ENCODE measurements at places on chromosomes 6 and 20.

GRCh38 chr6:153989989-153990388 lies 49.1 kb upstream of the OPRM1 start:
- no peak for DNase-seq

- DNase-seq: no peak
Measured at GRCh38 chr6:104010897-104011296, 848.8 kb downstream of the HACE1 start.

- no peak for DNase-seq
Measured at GRCh38 chr6:16904957-16905356, 143.7 kb upstream of the ATXN1 start.

DNA sequence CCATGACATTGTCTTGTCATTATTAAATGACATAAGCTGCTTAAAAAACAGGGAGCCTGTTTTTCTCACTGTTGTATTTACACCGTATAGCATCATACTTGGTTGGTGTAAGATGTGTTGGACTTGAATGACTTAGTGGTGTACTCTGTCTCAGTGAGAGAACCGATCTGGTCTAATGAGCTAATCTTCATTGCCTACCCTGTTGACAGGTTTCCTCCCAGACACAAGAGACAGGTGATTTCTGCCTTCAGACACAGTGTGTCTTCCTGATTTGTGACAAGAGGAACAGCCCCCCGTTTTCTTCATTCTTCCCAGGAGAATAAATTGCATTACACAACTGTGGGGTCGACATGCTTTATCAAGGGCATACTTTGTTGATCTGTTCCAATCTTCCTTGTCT lies 137.2 kb upstream of the ID4 start:
- DNase-seq: no peak

- no peak for DNase-seq
Measured at GRCh38 chr6:119240257-119241110, 109.1 kb downstream of the MAN1A1 start.

DNA sequence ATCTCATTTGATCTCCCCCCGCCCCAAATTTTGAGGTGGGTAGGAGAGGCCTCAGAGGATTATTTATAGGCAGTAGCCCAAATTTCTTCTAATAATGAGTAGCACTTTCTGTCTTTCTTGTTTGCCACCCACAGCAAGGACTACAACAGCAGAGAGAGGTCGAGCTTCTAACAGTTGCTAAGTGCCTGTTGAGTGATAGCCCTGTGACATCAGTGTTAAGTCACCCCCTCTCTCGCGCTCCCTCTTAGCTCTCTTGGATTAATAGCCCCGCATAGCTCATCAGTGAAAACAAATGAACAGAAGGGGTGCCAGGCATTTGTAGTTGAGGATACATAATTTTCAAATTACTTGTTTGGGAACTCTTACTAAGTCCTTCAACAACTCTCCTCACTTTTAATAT lies 3.5 kb downstream of the ANKRD60 start:
- DNase-seq: no peak

DNA sequence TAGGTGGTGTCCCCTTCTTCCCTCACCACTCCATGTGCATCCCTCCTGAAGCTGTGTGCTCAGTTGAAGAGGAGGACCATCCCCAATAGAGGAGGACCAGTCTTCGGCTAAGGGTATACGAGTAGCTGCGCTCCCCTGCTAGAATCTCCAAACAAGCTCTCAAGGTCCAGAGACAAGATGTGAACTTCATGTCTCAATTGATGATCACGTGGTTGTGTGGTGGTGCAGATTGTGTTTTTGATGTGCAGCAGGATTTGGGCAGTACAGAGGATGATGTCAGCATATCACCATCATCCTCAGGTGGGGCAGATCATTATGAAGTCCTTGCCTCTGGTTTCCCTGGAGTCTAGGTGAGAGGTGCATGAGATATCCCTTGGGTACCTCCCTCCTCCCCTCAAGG lies 20.0 kb upstream of the DDR1 start:
- no peak for DNase-seq

- DNase-seq: no peak
Measured at GRCh38 chr20:60362531-60362930, 404.3 kb downstream of the CDH26 start.

DNA sequence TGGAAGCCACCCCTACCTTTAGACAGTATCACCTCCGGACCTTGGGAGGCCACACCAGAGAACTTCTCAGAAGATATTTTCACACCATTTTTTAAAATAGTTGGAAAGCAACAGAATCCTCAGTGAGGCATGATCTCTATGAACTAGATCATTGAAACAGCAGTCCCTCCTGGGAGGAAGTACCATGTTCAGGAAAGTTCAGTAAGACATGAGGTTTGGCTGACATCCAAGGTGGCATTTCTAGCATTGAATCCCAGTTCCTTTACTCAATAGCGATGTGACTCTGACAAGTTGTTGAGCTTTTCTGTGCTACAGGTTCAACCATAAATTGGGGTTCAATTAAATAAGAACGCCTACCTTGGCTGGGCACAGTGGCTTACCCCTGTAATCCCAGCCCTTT lies 169.0 kb downstream of the TBC1D7 start:
- DNase-seq: peak; percentile 80

GRCh38 chr6:84243240-84243639 lies 15.8 kb upstream of the CEP162 start:
- DNase-seq: no peak

DNA sequence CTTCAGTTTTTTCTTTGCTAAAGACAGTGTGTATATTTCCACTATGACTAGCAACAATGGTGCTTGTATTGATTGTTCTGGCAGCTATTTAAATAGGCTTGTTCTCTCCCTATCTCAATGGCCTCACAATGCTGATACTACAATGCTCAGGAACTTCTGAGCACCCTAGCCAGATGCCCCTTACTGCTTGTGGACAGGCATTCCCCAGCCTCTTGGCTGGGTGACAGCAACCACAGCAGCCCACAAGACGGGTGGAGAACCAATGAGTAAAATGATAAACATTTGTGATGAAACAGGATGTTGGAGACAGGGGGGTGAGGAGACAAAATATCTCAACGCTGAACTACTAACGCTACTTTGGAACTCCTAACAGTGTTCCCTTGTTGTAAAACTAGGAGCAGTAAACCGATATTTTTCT lies 42.3 kb downstream of the HIVEP2 start:
- peak; percentile 75 for DNase-seq

- no peak for DNase-seq
Measured at GRCh38 chr6:36642913-36643817, 35.3 kb upstream of the CDKN1A start.

DNA sequence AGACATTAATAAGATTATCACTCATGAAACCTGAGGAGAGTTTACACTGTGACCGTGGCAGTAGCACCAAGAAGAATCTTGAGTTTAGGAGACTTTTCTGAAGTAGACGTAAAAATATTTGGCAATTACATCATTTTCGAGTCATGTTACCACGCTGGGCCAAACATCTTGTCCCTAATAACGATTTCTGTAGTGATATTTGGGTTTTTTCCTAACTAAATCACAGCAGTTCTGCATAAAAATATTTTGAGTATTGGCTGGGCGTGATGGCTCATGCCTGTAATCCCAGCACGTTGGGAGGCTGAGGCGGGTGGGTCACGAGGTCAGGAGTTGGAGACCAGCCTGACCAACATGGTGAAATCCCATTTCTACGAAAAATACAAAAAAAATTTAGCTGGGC lies 262.4 kb downstream of the PHF3 start:
- no peak for DNase-seq

- DNase-seq: no peak
Measured at GRCh38 chr6:36243562-36244212, 26.2 kb upstream of the PNPLA1 start.

GRCh38 chr20:11700831-11701230 lies 216.9 kb upstream of the BTBD3 start:
- DNase-seq: no peak

DNA sequence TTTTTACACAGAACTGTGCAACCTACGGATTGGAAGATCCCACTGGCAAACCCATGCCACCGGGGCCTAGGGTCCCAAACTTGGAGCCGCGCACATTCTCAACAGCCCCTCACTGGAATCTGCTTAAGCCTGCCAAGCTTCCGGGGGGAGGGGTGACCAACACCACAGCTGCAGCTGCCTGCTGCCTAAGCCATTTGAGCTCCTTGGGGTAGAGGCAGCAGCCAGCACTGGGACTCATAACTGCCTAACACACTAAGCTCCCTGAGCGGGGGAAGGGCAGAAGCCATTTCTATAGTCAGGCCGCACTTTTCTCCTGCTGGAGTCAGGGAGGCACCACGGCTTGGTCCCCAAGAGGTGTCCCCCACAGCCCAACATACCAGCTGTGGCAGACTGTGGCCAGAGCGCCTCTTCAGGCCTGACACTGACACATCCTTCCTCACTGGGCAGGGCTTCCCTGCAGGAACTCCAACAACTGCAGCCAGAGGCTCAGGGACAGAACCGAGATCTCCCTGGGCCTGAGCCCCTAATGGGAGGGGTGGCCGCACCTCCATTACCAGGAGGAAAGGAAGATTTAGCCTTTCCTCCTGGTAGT lies 270.3 kb upstream of the ECI2 start:
- no peak for DNase-seq

DNA sequence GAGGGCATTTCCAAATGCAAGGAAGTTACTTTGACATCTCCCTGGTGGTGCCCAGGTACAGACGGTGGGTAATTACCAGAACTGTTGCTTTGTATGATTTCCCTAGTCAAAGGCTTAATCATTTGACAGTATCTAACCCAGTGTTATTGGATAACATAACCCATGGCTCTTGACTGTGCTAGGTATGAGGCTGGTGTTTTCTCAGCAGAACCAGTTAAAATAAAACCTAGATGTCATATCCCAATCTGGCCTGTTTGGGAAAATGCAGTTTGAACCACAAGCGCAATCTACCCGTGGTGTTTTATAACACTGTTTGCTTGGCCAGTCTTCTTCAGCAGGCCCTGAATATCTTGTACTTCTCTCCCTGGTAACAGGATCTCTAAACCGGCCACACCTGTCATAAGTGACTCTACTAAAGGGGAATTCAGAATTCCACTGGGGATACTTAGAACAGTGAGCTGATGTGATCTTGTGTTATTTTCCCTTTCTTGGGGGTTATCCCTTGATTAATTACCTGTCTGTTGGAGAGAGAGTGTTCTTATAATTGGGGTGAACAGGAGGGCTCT lies 32.8 kb downstream of the PPP1R14C start:
- DNase-seq: no peak

DNA sequence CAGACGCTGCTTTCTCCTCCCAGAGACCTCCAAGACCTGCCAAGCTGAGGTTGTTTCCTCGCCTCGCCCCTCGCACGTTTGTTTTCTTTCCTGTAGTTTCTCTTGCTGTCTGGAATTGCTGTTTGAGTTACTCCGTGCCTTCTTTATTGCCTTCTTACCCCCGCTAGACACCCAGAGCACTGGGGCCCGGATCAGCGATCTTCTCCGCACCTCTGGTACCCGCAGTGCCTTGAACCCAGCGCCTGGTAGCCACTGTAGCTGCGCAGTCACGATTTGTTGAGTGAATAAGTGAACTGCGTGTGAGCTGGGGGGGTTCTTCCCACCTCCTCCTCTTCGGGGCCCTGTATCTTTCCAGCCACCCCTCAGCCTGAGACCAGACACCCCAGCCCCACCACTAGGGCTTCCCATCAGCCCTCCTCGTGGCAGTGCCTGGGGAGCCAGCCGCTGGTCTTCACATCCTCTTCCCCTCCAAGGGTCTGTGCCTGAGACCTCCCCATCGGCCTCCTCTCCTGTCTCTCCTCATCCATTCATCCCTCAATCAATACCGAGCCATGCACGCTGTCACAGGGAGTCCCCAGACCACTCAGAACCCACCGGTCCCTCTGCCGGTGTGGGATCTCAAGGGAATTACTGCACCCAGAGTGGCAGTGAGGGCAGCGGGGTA lies 849 bp upstream of the BMP7 start:
- DNase-seq: no peak

DNA sequence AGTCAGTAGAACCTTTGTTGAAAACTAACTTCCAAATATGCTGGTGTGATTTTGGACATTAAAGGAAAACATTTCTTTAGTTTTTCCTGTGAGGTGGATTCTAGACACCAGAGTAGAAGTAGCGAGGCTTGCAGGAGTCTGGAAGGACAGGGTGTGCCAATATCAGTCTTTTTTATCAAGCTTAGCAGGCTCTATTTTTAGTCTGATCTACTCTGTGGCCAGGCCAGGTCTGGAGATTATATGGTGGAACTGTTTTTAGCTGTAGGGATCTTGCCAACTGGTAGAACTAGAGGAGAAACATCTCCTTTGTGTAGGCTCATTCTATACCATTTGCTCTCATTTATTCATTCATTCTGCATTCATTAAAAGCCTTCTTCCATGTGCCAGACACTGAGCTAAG lies 42.7 kb downstream of the LRP11 start:
- DNase-seq: no peak

GRCh38 chr6:44020148-44020547 lies 107.1 kb downstream of the MRPL14 start:
- no peak for DNase-seq

GRCh38 chr6:127460465-127460864 lies 1.3 kb upstream of the KIAA0408 start:
- DNase-seq: no peak

- no peak for DNase-seq
Measured at GRCh38 chr6:154167126-154167525, 128.1 kb downstream of the OPRM1 start.

- no peak for DNase-seq
Measured at GRCh38 chr6:70166088-70166958, 136.6 kb downstream of the COL9A1 start.

GRCh38 chr20:11219192-11219591 lies 545.4 kb upstream of the JAG1 start:
- no peak for DNase-seq

DNA sequence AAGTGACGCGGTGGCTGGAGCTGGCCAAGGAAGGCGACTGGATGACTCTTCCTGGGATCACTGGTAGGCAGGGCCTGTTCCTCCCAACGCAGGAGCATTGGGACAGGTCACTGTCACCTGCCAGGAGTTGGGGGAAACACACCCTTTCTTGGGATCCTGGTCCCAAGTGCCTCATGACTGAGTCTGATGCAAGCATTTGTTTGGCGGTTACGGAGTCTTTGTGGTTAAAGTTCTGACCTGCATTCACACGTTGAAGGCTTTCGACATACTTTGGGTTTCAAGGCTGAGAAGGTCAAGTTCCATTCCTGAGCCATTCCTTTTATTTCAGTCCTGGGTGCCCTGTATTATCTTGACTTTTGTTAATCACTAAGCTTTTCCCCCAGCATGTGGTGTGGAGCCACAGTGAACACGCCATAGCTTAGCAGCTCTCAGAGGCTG lies 6.0 kb downstream of the PNLDC1 start:
- peak; percentile 83 for DNase-seq

DNA sequence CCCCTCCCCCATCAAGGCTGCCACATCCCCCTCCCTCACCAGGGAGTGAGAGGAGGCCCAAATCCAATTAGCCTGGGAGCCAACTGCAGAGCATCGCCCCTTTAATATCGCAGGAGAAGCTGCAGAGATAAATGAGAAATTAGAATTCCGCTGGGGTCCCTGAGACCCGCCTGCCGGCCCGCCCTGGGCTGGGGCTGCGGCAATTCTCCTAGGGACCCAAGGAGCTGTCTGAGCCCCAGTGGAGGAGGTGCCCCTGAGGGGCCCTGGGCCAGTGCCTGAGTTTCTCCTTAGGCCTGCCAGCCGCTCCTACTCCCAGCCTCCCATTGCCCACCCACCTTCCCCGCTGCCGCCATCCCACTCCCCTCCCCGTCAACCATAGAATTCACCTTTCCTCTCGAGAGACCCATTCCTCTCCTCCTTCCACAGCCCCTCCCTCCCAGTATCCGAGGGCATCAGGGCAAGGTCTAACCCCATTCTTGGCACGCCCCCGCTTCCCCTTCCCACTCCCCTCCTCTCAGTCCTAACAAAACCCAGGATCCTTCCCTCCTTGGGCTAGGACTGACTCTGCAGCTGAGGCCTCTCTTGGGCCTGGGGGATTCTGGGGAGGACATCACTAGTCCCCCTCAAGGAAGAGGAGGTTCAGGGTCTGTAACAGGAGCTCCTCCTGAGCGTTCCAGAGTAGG lies 20.0 kb upstream of the CDH22 start:
- no peak for DNase-seq

GRCh38 chr20:31992086-31992485 lies 18.2 kb upstream of the CCM2L start:
- DNase-seq: no peak
